ENCODE measurements at places on chromosomes 3 and 15.

DNA sequence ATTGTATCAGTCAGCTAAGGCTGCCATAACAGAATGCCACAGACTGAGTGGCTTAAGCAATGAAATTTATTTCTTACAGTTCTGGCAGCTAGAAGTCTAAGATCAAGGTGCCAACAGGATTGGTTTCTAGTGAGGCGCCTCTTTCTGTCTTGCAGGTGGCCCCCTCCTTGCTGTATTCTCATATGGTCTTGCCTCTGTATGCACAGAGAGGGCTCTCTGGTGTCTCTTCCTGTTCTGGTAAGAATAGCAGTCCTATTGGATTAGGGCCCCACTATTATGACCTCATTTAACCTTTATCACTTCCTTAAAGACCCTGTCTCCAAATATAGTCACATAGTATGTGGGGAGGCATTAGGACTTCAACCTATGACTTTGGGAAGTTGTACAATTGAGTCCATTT lies 253.9 kb downstream of the EDEM1 start:
- no peak for DNase-seq

DNA sequence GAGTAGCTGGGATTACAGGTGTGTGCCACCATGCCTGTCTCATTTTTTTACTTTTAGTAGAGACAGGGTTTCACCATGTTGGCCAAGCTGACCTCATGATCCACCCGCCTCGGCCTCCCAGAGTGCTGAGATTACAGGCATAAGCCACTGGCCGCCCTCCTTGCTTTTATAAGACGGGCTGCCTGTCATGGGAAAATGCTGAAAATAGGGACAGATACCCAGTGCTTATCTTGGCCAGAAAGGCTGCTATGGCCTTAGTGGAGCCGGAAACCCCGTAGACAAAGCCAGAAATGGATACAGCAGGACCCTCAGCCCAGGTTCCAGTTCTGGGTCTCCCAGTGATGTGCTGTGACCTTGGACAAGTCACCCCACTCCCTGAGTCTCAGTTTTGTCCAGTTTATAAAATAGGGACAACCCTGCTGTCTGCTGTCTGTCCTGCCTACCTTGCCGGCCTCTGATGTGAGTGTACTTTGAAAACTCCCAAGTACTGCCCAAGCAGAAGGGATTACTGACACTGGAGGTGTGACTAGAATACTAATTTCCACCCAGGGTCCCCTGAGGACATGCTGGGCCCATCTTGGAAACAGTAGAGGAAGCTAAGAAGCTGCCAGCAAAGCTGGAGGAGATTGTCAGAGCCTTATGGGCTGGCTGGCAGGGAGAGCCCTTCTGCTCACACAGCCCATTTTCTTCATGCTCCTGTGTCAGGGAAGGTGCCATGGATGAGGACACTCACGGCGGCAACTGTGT lies 59.6 kb downstream of the BDH1 start:
- no peak for DNase-seq

- DNase-seq = no peak
These were observed 122.8 kb upstream of the FAM3D start for GRCh38 chr3:58789385-58789784.

- no peak for DNase-seq
These were observed 112.2 kb upstream of the ABHD17C start for GRCh38 chr15:80582816-80583423.

- no peak for DNase-seq
These were observed 154.6 kb upstream of the RGMA start for GRCh38 chr15:93243573-93243972.
